ENCODE measurements at places on chromosomes 5 and 9. TPM values are rescaled to one million over a fixed set of nuclear protein-coding genes. Genes with fewer than 3 reads are reported as not detected.

Gene RAPGEF6
- 15.0 TPM for polyA plus RNA-seq

Gene GMCL2
- not detected for polyA plus RNA-seq

GRCh38 chr5:126651013-126651577, 50.3 kb downstream of the PHAX start:
- DNase-seq, result no peak

Gene SLC46A2
- 0.10 TPM for polyA plus RNA-seq
